ENCODE measurements at places on chromosomes 5 and 9. TPM values are rescaled to one million over a fixed set of nuclear protein-coding genes. Genes with fewer than 3 reads are reported as not detected.

IFNA10 gene
- total RNA-seq: not detected

STOML2 gene
- 151 TPM for total RNA-seq

GRCh38 chr5:78542321-78542840 lies 106.2 kb downstream of the LHFPL2 start:
- no peak for DNase-seq

GRCh38 chr9:106620081-106620480 lies 242.9 kb upstream of the ZNF462 start:
- DNase-seq: no peak

DNA sequence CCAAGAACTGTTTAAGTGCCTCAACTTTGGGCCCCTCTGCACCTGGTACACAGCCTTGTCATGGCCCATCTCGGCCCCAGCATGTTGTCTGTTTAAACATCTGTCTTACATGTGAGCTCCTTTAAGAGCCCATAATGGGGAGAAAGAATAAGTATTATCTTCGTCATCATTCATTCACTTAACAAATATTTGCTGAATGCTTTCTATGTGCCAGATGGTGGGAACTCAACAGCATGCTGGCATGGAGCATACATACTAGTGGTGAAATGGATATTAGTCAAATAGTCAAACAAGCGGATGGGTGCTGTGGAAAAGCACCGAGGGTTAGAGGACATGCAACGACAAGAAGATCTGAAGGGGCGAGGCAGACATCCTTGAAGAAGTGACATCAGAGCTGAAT lies 54.5 kb downstream of the GABBR2 start:
- no peak for DNase-seq

GRCh38 chr5:97923997-97924396 lies 741.0 kb upstream of the RIOK2 start:
- DNase-seq: no peak
